Calu3 (cell line): ENCODE measurements at places on chromosomes 11 and 22. TPM values are rescaled to one million over a fixed set of nuclear protein-coding genes. Genes with fewer than 3 reads are reported as not detected.

The C11orf97 gene
- total RNA-seq: not detected in 2 replicates

- no peak for DNase-seq
Measured at GRCh38 chr11:17005646-17006045, 8.6 kb downstream of the PLEKHA7 start.

DNA sequence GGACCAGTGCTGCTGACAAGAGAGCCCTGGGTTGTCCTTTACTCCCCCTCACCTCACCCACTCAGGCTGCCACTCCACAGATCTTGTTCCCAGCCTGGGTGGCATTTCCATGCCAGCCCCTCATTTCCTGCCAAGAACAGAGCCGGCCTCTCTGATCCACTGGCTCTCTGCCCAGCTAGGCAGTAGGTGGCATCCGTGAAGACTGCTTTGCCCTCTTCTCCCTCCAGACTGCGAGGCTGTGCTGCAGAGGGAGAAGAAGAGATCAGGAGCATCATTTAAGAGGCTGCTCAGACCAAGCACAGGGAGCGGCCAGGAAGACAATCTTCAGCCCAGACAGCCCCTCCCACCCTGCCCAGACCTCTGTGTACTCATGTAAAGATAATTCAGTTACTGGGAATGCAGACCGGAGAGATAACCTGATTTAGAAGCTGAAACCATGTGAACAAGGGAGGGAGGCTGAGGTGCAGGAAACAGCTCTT lies 126.9 kb upstream of the NCAM1 start:
- no peak for DNase-seq

- no peak for DNase-seq
Measured at GRCh38 chr22:37965940-37966664, 12.6 kb downstream of the POLR2F start.

DNA sequence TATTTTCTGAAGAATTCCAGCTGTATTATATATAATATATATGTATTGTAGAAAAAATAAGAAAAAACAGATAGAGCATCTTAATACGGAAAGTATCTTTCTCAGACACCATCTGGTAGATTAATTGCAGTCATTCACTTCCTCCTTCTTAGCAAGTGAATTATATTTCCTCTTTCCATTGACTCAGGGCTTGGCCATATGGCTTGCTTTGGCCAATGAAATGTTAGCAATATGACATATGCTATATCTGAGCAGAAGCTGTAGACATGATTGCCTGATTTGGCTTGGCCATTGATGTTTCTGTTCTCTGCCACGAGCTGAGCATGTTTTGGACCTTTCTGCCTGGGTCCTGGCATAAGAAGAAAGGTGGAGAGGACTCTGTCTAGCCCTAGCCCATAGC lies 34.4 kb upstream of the ZBED5 start:
- DNase-seq: no peak

DNA sequence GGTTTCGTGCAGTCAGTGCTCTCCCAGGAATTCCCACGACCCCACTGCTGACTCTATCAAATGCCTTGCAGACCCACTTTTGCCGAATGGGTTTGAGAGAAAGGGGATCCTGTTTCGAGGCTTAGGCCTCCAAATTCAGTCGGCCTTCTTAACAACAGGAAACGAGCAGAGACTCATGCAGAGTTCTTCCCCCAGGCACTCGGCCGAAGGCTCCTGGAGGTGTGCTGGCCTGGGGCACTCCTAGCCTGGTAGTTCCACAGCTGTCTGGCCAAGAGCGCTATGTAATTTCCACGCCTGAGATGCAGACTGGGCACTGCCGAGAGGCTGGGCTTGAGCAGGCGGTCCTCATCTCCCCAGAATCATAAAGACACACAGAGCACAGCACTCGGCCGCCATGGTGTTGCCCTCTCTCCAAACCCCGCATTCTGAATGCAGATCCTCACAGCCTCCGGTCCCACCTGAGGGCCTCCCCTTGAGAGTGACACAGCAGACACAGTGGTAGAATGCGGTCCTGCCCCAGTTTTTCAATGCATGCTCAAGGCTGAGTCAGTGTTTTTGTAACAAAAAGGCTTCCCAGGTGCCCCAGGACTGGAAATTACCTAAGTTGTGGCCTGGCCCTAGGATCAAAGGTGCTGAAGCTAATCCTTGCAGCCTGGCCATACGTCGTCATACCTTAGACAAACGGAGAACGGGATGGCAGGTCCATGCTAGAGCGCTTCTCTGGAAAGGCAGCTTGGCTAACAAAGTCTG lies 30.2 kb upstream of the BID start:
- no peak for DNase-seq

DNA sequence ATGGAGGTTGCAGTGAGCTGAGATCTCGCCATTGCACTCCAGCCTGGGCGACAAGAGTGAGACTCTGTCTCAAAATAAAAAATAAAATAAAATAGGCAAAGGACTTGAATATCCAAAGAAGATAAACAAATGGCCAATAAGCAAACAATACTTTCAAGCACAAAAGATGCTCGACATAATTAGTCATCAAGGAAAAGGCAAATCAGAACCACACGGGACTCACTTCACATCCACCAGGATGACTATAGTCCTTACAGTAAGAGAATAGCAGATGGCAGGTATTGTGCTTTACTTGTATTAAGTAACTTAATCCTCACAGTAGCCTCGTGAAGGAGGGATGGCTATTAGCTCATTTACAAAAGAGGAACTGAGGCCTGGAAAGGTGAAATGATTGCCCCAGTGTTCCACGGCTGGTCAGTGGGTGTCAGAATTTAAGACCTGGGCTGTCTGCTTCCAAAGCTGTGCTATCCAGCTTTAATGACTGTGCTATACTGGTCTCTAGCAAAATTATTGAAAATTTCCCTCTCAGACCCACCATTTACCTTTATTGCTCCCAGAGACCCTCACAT lies 40.2 kb upstream of the RBFOX2 start:
- DNase-seq: no peak

DNA sequence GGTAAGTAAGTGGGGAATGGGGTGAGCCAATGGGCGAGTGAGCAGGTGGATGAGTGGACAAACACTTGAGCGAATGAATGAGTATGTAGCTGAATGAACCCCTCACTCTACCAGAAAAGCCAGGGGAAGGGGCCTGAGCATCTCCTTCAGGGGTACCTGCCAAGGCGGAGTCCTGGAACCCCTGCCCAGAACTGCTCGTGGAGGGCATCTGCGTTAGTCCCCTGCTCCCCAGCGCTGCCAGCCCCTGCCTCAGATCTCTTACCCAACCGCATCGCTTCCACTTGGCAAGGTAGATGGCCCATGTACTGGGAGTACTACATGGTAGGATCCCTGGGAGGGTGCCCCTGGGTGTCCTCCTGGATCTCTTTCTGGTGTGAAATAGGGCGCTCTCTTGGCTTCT lies 7.4 kb upstream of the ANO1 start:
- DNase-seq: no peak

DNA sequence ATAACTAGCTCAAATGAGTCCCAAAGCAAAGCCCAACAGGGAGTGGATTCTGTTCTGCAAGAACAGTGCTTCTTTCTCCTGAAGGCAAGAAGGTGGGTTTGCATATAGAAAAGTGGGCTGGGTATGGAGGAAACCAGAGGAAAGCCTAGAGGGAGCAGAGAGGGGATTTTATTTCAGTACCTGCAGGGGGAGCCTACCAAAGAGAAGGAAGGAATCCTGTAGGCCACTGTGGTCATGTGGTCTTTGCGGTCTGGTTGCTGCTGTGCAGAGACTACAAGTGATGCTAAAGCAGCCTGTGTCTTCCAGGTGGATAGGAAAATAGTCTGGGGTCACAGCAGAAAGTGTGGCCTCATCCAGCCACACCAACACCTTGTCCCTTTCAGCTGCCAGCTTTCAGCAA lies 33.2 kb upstream of the ZBTB16 start:
- DNase-seq: no peak

- DNase-seq: no peak
Measured at GRCh38 chr22:34834059-34834458, 231.9 kb upstream of the ISX start.

DNA sequence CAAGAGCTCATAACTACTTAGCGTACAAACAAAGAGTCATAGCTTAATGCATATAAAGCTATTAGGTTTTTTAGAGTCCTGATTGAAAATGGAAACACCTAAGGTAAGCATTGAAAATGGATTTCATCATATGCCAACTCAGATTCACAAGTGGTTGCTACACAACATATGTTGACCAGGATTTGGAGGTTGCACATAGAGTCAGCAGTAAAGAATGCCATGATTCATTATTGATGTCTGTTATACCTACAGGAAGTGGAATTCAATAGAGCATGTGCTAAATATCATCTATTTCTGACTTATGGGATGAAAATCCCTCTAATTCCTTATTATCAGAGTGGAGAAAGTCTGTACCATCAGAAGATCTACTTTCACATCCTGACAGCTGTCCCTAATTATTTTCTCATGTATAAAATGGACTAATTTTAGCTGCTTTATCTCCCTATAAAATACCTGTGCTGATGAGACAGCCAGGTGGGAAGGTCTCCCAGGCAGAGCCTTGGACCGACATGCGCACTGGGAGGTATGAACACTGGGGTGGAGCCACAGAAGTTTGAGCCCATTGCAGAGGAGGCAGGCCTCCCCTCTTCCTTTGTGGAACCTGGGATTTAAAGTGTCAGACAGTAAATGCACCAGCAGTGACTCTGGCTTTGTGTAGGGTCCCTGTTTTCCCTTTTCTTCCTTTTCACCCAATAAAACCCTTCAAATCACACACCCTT lies 204.2 kb downstream of the AASDHPPT start:
- DNase-seq: no peak

- no peak for DNase-seq
Measured at GRCh38 chr11:82883853-82884252, 16.4 kb downstream of the PRCP start.

DNA sequence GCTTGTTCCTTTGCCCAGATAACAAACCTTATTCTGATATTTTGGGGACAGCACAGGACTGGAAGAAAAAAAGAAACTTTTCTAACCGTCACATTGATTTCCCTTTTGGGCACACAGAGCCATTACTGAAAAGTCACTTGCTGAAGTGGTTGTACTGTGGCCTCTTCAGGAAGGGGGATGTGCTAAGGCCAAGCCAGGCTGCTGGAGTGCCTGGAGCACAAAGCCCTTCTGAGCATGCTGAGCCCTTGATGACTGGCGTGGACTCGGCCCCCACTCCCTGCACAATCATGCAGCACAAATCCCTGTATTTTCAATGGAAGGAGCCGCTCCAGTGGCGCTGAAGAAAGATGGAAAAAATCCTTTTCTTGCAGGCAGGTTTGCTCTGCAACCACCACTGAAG lies 164.2 kb downstream of the NTM start:
- no peak for DNase-seq

DNA sequence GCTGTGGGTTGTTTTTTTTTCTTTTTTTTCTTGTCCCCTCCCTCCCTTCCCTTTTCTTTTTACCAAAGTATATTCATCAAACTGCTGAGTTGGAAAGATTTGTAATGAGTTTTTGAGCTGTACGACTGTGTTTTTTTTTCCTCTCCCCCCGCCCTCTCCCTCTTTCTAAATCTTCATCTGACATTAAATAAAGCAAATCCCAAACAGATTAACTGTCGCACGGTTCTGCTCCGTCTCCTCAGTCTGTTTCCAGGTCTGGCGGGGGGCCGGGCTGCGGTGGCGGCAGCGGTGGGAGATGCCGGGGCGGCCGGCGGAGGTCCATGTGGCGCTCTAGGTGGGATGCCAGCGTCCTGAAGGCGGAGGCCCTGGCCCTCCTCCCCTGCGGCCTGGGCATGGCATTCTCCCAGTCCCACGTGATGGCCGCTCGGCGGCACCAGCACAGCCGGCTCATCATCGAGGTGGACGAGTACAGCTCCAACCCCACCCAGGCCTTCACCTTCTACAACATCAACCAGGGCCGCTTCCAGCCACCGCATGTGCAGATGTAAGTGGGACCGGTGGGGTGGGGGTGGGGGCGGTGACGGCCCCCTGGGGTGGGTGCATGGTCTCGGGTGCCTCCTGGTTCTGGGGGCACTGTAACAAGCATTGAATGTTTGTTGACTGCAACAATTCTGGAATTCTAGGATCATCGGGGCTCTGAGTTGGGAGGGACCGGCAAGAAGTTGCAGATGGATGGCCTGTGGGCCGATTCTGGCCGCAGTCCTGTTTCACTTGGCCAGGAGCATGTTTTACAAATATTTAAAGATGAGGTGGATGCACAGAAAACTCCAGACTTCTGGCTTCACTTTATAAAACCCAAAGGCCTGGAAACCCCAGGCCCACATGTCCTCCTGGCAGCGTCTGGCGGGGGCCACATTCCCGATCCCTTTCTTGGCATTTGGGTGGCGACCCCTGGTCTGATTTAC lies 13.1 kb downstream of the MPPED1 start:
- no peak for DNase-seq

- no peak for DNase-seq
Measured at GRCh38 chr11:30798547-30799236, 212.5 kb upstream of the MPPED2 start.

GRCh38 chr11:2963112-2963754 lies 28.9 kb downstream of the NAP1L4 start:
- DNase-seq: no peak

DNA sequence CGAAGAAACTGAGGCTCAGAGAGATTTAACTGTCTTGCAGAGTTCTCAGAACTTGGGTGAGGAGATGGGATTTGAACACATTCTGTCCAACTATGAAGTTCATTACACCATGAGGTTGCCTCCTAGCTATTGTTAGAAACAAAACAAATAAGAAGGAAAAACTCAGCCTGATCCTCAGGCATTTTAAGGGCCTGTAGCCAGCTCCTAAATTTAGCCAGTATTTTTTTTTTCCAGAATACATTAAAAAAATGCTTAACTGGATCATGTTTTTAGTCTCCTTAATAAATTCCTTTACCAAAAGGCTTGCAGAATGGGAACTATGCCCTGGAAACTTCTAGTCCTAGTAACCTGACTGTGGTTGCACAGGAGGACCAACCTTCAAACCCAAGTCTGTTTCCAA lies 212.0 kb downstream of the CSNK2A3 start:
- DNase-seq: no peak

DNA sequence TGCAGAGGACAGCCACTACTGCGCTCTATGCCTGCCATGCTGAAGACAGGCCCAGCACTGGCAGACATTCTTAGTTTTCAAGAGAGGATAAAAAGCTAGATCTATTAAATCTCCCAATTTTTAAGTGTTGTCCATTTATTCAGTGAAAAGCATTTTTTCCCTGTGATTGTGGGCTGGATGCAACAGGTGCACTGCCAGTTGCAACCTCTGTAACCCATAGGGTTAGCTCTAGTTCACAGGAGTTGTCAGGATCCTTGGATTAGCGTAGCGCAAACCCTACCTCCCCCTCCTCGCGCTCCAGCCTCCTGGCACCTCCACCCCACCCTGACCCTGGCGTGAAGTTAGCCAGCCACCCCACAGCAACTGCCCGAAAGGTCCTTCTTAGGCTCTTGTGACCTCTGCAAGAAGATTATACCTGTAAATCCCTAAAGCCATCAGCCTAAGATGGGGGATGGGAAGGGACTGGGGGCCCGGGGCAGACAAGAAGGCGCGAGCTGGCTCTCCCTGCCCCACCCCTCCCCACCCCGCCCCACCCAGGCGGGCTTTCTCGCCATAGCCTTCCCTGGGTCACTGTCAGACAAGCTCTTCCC lies 30.9 kb downstream of the EIF3F start:
- DNase-seq: no peak
